Left colon (tissue), 2 donors: ENCODE measurements at places on chromosomes 6 and 20. TPM values are rescaled to one million over a fixed set of nuclear protein-coding genes. Genes with fewer than 3 reads are reported as not detected.

Gene C2
- 18.2 TPM for total RNA-seq

Gene TRIM15
- total RNA-seq: 62.5 TPM

- no peak for DNase-seq
Measured at GRCh38 chr6:164827537-164827936, 481.9 kb downstream of the C6orf118 start.

- no peak for DNase-seq
Measured at GRCh38 chr6:104281370-104281769, 578.3 kb downstream of the HACE1 start.

DNA sequence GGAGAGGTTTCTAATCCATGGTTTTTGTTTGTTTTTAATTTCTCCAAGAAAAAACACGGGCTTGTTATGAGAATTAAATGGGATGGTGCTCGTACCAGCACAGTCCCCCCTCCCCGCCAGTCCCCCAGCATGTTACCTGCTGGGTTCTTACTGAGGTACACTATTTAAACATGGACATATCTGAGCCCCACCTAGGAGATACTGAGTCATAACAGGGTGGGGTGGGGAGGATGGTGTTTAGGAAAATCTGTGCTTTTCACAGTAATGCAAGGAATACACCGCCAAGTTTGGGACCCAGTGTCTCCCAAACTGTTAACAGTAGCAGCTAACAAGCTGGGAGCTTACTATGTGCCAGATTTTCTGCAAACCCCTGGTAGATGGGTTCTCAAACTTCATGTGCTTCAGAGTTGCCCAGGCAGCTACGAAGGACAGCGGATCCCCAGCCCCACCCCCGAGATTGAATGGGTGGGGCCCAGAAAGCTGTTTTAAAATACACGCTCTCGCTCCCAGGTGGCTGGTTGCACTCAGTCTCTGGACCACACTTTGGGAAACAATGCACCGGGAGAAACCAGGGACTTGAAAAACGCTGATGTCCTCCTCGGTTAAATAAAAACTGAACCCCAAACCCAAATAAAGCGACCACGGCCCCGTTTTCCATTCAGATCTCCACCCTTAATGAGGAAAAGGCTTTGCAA is 995 bp downstream of the ZFP64 start:
- DNase-seq: peak; percentile 65

GRCh38 chr6:14294270-14294951 is 176.8 kb downstream of the CD83 start:
- no peak for DNase-seq

DNA sequence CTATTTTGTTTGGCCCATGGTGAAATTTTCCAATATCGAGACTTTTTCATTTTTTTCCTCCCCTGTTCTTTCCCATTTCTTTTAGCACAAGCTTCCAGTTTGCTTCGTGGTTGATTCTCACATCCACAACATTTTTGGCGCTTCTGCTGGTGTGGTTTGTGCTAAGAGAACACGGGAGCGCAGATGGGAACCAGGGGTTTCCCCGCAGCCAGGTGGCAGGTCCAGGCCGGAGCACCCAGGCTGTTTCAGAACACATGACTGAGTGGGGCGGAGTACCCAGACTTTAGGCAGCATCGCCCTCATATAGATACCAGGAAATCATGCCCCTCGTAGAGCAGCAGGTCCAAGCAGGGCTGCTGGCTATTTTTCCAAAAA is 58.0 kb downstream of the SYTL3 start:
- peak; percentile 74 for DNase-seq
